Fibroblast of villous mesenchyme (primary cell): ENCODE measurements at places on chromosomes 3 and 15. TPM values are rescaled to one million over a fixed set of nuclear protein-coding genes. Genes with fewer than 3 reads are reported as not detected.

- DNase-seq: peak; percentile 50
These were observed 3.4 kb downstream of the LRIG1 start for GRCh38 chr3:66497288-66497984.

- no peak for DNase-seq
These were observed 7.5 kb downstream of the ARHGAP31 start for GRCh38 chr3:119301662-119302061.

GRCh38 chr3:7158516-7158915 lies 297.6 kb downstream of the GRM7 start:
- no peak for DNase-seq

- no peak for DNase-seq
These were observed 279.0 kb upstream of the VEPH1 start for GRCh38 chr3:157782236-157782635.

PROS1 gene
- total RNA-seq: 12.1 and 14.2 TPM in 2 replicates
